Body of pancreas (tissue), 4 donors: ENCODE measurements at places on chromosomes 1 and 21. TPM values are rescaled to one million over a fixed set of nuclear protein-coding genes. Genes with fewer than 3 reads are reported as not detected.

DNA sequence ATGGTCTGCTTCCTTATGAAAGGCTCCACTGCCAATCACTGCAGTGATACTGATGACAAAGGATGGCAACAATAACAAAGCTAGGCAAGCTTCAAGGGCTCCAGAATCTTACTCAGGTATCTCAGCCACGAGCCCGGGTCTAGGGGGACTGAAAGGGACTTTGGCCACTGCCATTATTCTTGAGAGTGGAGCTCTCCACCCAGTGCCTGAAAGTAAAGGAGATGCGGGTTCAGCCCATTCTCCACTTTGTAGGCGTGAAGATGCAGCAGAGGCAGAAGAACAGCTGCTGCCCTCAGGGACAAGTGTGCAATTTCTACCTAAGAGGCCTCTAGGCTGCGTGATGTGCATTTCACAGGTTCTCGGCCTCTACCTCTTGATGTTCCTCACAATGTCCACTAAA lies 31.4 kb upstream of the SLAMF9 start:
- no peak overlapping the region for H3K4me3 ChIP-seq
- H3K4me1 ChIP-seq: no peaks in the 10 kb centered on the region
- no peaks in the 10 kb centered on the region for H3K27me3 ChIP-seq
- DNase-seq: no peak

- no peaks in the 10 kb centered on the region for H3K27me3 ChIP-seq
- no peaks in the 10 kb centered on the region for H3K36me3 ChIP-seq
- no peak for DNase-seq
- H3K27ac ChIP-seq: no peak overlapping the region
Measured at GRCh38 chr1:18341291-18342069, 139.2 kb upstream of the KLHDC7A start.

Gene LCE1E
- total RNA-seq: not detected

DNA sequence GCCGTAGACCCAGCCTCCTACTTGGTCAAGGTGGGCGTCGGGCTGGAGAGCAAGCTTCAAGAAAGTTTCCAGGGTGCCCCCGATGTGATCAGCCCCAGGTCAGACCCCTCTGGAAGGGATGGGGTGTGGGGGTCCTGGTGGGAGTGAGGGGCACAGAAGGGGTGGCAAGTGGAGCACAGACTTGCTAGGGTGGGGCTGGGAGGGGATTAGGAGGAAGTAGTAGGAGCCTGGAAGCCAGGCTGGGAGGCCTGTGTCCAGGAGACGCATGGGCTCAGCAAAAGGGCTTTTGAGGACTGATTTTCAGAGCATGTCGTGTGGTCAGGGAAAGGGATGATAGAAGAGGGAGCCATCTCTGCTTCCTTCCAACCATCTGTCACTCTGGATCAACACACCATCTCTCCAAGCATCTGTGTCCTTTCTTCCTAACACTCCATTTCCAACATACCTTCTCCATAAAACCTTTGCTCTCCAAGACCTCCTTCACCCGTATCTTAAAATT lies 8.5 kb downstream of the TRIM46 start:
- no peaks in the 10 kb centered on the region for H3K27me3 ChIP-seq
- peaks cover 35% of the 10 kb centered on the region for H3K4me1 ChIP-seq
- no peaks in the 10 kb centered on the region for H3K36me3 ChIP-seq
- DNase-seq: no peak
- no peak overlapping the region for H3K27ac ChIP-seq

DNA sequence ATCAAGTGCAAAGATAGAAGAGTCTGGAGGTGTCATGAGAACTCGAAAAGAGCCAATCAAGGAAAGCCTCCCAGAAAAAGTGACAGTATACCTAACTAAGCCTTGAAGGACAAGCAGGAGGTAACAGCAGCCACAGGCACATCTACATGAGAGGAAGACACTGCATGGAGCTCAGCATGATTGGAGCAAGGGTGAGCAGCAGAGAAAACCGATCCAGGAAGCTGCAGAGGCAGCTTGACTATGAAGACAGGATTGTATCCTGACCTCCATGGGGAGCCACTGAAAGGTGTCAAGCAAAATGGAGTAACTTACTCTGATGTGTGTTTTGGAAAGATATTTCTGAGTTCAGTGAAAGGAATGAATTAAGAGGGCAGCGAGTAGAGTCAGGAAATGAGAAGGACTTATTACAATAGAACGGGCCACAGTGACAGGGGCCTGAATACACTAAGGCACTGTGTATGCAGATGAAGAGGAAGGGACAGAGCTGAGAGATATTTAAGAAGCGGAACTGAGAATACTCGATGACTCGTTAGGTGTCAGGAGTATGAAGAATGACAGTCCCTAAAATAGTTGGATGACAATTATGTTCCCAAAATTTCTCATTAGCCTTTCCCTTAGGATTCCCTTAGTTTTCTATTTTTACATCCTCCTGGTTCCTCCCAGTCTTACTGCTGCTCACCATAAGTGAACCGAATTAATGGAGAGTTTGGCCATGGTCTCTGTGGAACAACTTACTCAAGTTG lies 139.3 kb upstream of the NFIA start:
- no peaks in the 10 kb centered on the region for H3K36me3 ChIP-seq
- no peaks in the 10 kb centered on the region for H3K27me3 ChIP-seq
- H3K27ac ChIP-seq: no peak overlapping the region
- no peak for DNase-seq
- no peak overlapping the region for H3K4me3 ChIP-seq
- no peaks in the 10 kb centered on the region for H3K4me1 ChIP-seq

- H3K36me3 ChIP-seq: no peaks in the 10 kb centered on the region
- no peaks in the 10 kb centered on the region for H3K27me3 ChIP-seq
- no peak for DNase-seq
- H3K27ac ChIP-seq: no peak overlapping the region
- H3K4me3 ChIP-seq: no peak overlapping the region
Measured at GRCh38 chr1:47593598-47594285, 155.9 kb downstream of the FOXD2 start.

Gene OR2L3
- total RNA-seq: not detected

Gene RPTN
- not detected for total RNA-seq

GRCh38 chr1:10544239-10544638 lies 69.5 kb downstream of the PEX14 start:
- DNase-seq: no peak
- H3K4me3 ChIP-seq: no peak overlapping the region
- no peaks in the 10 kb centered on the region for H3K4me1 ChIP-seq
- no peak overlapping the region for H3K27ac ChIP-seq

- no peak for DNase-seq
- no peaks in the 10 kb centered on the region for H3K4me1 ChIP-seq
- no peaks in the 10 kb centered on the region for H3K27me3 ChIP-seq
- no peaks in the 10 kb centered on the region for H3K36me3 ChIP-seq
- H3K27ac ChIP-seq: no peak overlapping the region
Measured at GRCh38 chr1:206422525-206422924, 47.8 kb upstream of the IKBKE start.

GRCh38 chr1:37233606-37234005 lies 199.3 kb upstream of the GRIK3 start:
- no peaks in the 10 kb centered on the region for H3K36me3 ChIP-seq
- DNase-seq: no peak
- no peak overlapping the region for H3K4me3 ChIP-seq
- H3K4me1 ChIP-seq: no peaks in the 10 kb centered on the region
- H3K27ac ChIP-seq: no peak overlapping the region

DNA sequence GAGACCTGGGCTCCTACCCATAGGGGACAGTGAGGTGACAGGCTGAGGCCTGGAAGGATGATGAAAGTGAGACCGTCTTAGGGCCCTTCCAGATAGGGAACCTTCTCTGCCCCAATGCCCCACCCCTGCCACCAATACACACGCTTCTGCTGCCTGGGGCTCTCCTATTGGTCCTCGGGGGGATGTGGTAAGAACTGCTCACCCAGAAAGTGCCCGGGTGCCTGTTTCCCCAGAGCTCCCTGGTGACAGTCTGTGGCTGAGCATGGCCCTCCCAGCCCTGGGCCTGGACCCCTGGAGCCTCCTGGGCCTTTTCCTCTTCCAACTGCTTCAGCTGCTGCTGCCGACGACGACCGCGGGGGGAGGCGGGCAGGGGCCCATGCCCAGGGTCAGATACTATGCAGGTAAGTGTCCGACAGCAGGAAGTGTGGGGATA lies 948 bp downstream of the SEMA4A start:
- peaks cover 11% of the 10 kb centered on the region for H3K4me1 ChIP-seq
- no peak overlapping the region for H3K27ac ChIP-seq
- DNase-seq: no peak
- no peaks in the 10 kb centered on the region for H3K27me3 ChIP-seq
- H3K36me3 ChIP-seq: no peaks in the 10 kb centered on the region

- no peak for DNase-seq
- H3K4me1 ChIP-seq: no peaks in the 10 kb centered on the region
- H3K27ac ChIP-seq: no peak overlapping the region
- H3K36me3 ChIP-seq: no peaks in the 10 kb centered on the region
- H3K4me3 ChIP-seq: no peak overlapping the region
- H3K27me3 ChIP-seq: no peaks in the 10 kb centered on the region
Measured at GRCh38 chr1:42830631-42831030, 13.4 kb upstream of the SVBP start.

DNA sequence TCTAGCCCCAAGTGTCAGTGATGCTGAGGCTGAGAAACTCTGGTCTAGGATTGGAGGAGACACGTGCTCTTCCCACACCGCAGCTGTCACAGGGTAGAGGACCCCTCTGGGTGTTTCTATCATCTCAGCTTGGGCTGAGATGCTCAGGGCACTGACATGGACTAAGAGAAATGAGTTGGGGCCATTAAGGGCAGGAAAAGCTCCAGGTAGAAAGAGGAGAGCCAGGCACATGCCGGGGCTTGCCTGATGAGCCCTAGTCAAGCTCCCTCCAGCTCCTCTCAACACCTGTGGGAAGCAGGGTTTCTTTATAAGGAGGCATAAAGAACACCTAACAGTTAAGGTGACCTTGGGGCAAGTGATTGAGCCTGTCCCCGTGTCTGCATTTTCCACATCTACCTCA lies 17.3 kb downstream of the ABCA4 start:
- H3K36me3 ChIP-seq: no peaks in the 10 kb centered on the region
- no peak overlapping the region for H3K27ac ChIP-seq
- no peaks in the 10 kb centered on the region for H3K27me3 ChIP-seq
- no peak for DNase-seq

DNA sequence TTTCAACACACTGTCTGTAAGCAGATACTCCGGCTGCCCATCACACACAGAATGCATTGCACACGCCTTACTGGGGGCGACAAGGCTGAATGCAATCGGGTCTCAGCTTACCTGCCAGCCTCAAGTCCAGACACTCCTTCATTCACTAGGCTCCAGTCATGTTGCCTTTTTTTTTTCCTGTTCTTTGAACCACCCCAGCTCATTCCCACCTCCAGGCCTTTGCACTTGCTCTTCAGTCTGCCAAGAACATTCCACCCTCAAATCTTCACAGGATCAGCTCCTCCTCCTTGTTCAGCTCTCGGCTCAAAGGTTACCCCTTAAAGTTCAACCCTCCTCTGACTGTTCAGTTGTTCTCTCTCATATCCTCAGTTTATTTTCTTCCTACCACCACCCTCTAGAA lies 181.9 kb upstream of the ESRRG start:
- no peak overlapping the region for H3K4me3 ChIP-seq
- no peaks in the 10 kb centered on the region for H3K4me1 ChIP-seq
- no peak overlapping the region for H3K27ac ChIP-seq
- no peak for DNase-seq
- no peaks in the 10 kb centered on the region for H3K36me3 ChIP-seq

DNA sequence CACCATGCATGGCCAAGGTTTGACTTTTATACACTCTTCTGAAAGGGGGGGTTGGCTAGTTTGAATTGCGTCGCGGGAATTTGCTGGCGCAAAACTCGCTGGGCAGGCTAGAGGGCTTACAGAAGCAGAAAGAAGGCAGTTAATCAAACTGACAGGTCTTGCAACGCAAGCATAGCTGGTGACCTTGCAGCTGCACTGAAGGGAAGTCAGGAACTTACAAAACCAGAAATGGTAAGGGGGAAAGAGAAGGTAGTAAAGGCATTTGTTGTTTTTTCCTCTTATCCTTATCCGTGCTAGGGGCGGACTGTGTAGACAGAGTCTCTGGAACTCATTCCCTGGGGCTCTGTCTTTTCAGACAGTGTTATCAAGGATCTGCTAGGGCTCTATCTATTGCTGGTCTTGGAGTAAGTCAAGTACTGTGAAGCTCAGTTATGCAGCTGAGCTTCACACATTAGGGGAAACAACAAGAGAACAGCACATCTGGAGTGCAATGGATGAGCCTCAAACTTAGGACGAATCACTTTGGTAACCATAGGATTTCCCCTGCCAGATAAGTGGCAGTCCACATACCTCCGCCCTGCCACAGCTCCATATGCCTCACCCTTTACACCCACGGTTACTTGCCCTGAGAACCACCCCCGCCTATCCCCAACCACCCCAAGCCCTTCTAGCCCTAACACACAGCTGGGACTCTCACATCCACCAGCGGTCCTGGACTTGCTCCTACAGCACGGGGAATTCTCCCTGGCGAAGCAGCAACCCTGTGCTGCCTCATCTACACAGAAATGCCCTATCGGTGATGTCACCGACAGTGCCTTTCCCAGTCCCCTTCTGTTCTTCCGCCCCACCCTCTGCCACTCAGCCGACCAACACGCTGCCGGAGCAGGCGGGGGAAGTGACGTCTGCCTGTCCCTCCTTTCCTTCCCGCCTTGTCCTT lies 251.4 kb downstream of the FAM72C start:
- H3K27me3 ChIP-seq: no peaks in the 10 kb centered on the region
- H3K4me1 ChIP-seq: peaks cover 6% of the 10 kb centered on the region
- H3K4me3 ChIP-seq: no peak overlapping the region

- no peak for DNase-seq
- H3K36me3 ChIP-seq: no peaks in the 10 kb centered on the region
- H3K27ac ChIP-seq: no peak overlapping the region
Measured at GRCh38 chr1:6414443-6414844, 5.3 kb downstream of the HES2 start.

DNA sequence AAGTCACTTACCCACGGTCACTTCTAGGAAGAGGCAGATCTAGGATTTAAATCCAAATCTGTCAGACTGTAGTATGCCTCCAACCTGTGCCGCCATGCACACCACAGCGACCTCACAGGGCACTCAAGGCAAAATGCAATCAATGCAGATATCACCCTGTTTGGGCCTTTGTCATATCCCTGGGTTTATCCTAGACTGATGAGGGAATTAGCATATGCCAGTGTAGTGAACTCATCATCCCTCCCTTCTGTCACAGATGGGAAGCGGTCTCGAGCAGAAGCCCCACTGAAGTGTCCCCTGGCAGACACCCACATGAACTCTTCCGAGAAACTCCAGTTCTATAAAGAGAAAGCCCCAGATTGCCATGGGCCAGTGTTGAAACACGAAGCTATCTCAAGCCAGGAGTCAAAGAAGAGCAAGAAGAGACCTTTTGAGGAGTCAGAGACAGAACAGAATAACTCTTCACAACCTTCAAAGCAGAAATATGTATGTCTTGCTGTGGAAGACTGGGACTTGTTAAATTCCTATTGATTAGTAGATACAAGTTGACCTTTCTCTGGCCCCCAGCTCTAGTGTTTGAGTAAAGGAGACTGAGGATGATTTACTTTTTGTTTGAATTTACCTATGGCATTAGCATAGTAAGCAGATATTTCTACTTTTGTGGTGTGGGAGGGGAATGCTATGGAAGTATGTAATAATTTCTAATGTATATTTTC lies 21.4 kb downstream of the LRRC42 start:
- no peak for DNase-seq
- peaks cover 2% of the 10 kb centered on the region for H3K36me3 ChIP-seq
- H3K27ac ChIP-seq: no peak overlapping the region
- H3K4me3 ChIP-seq: no peak overlapping the region
- H3K4me1 ChIP-seq: no peaks in the 10 kb centered on the region

Gene ELF3
- 93.7 TPM for total RNA-seq
